D341Med (cell line): ENCODE measurements at places on chromosomes 7 and 10.

DNA sequence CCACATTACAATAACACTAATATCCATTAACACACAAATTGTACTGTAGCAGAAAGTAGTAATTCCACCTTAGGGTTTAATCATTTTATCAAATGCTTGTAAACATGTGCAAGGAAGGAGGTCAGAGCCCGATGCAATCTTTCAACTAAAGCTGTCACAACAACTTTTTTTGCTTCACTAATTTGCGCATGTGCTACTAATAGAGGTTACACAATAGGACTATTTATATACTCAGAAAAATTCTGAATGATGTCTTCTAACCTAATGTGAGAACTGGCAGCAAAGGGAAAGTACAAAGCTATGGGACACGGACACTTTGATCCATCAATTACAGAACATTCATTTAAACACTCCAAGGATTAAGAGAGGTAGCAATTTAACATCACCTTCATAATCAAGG, 244.4 kb downstream of the CHCHD3 start:
- DNase-seq = no peak

DNA sequence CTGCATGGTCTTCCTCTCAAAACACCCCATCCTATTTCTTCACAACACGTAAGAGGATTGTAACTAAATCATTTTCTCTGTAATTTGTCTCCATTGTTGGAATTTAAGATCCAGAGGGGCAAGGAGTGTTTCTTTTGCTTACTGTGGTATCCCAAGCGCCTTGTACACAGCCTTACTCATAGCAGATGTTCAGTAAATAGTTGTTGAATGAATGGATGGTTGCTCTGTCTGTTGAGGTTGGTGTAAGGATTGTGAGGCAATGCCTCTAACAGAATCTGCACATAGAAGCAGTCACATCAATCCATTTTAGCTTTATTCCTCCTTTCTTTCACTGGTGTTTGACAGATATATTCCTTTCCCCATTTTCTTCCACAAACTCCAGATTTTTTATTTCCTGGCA, 90.1 kb downstream of the ZNF365 start:
- DNase-seq = no peak

- DNase-seq = no peak
These were observed at the start of gene TMEM139 for GRCh38 chr7:143284591-143285469. Gene TMEM139 (plus strand): TSS chr7:143284958. CDS start chr7:143285958, 1,000 bp downstream.

DNA sequence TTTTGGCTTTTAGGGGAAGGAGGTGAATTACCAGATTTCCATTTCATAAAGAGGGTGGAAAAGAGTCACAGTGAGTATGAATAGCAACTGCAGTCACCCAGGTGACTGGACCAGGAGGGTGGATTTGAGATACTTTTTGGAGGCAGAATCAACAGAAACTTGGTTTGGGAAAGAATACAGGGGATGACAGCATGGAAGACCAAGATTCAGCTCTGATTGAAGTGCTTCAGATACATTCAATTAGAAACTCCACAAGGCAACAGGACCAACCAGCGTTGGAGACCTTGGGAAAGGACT, 83.0 kb downstream of the SGMS1 start:
- DNase-seq = no peak

DNA sequence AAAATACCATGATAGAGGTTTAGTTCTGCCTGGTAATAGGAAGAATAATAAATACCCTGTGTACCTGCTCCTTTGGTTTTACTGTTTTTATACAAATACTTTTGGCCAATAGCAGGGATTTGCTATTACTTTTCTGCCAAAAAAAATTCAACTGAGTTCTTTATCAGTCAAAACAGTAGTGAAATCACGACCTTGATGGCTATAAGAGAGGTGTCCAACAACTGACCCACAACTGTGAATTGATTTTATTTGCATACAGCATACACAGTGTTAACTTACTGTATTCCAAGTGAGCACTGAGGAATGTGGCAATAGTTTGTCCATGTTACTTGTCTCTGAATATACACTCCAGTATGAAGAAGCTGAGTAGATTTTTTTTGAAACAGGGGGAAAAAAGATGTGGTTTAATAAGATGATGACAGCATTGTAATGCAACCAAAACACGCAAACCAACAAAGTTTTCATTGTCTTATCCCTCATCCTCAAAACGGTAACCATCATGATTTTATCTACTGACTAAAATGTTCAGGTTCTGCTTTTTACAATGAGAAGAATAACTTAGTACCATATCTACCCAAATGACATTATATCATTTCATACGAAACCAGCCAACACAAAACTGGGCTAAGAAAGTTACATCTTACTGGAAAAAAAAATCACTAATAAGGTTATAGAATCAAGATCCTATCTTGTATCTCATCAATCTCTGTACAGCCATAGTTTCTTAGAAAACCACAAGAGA, 63.3 kb downstream of the GSAP start:
- DNase-seq = no peak

DNA sequence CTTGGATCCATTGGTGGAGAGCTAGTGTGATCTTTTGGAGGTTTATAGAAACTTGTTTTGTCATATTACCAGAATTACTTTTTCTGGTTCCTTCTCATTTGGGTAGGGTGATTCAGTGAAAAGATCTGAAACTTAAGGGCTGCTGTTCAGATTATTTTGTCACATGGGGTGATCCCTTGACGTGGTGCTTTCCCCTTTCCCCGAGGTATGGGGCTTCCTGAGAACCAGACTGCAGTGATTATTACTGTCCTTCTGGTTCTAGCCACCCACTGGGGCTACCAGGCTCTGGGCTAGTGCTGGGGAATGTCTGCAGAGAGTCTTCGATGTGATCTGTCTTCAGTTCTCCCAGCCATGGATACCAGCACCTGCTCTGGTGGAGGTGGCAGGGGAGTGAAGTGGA, 1030.0 kb downstream of the GRM8 start:
- DNase-seq = no peak
